Inflammatory macrophage treated with lipopolysaccharide for 4 hours (primary cell): ENCODE measurements at places on chromosomes 11 and 22.

DNA sequence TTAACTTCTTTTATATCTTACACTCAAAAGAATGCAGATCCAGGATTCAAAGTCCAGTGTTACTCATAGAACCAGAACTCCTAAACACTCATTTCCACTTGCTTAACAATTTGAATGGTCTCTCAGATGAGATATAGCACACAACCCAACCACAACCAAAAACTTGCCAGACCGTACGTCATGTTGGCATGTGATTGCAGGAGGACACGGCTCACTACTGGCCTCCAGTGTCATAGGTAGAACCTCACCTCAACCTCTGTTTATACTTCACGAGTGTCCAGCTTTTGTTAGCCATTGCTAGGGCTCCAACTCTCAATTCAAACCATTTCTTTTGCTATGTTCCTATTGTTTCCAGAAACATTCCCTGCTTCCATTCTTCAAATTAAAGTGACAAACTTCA, 58.5 kb upstream of the PDGFD start:
- DNase-seq, result no peak

- peak; percentile 50 for DNase-seq
Measured at GRCh38 chr22:32476281-32477195, 1.9 kb downstream of the FBXO7 start.

DNA sequence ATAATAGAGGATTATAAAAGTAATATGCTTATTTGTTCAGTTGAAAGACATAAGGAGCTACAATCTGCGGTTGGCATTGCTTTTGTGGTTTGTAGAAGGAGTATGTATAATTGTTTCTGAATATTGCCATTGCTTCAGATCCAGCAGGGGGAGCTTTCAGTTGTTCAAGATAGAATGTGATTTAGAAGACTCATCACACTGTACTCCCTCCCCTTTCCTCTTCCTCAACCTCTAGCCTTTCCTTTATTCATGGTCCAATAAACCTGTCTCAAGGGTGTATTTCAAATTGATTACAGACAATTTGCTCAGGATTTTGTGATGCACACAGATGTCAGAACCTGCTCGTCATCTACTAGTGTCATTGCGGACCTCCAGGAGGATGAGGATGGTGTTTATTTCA, 9.8 kb downstream of the PRMT3 start:
- peak; percentile 44 for DNase-seq

DNA sequence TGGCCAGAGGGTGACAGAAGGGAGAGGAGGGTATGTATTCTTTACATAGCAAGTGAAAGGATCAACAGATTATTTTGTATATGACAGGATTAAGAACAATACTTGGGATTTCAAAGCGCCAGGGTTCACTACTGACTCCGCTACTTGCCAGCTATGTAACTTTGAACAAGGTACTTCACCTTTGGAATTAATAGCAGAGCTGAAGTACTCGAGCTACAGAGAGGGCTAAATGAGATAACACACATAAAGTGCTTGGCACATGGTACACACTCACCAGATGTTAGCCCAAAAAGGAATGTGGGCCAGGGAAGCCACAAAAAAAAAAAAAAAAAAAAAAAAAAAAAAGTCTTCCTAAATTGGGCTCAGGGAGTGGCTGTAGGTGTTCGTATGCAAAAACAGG, 408.4 kb downstream of the BUD13 start:
- DNase-seq, result no peak

- DNase-seq, result no peak
Measured at GRCh38 chr11:5042091-5042490, 4.2 kb upstream of the OR52J3 start.
